ENCODE measurements at places on chromosomes 16 and 17.

- DNase-seq, result no peak
Observed at GRCh38 chr16:24262816-24263215, 6.7 kb downstream of the CACNG3 start.

DNA sequence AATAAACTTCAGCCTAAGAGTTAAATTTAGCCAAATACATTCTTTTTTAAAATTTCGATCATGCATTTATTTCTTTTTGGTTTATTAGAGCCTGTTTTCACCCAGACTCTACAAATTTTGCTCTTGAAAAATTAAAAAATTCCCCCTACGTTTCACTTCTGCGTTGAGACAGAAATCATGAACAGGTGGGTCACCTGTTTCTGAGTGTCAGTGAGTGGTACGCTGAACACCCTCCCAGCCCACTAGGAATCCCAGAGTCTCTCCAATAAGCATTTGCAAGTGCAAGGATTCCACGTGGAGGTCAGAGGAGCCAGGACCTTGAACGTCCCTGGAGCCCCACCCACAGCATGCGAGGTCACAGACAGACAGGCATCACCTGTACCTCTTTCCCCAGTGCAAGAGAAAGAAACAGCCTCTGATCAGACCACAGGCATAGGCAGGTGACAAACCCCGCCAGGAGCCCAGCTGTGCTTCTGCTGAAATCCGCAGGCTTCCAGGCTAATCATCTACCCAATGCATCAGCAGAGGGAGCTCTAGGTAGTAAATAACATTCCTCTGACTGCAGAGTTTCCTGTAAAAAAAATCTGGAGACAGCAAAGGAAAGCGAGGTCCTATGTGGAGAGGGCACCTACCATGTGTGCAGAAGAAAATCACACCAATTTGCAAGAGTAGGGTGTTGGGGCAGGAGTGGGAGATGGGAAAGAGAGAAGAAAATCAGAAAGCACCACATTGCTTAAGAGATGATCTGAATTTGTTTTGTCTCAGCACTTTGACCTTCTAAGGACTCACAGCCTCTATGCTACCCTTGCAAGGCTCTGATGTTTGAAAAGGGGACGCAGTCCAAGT is 5.9 kb upstream of the XYLT1 start:
- peak; percentile 70 for DNase-seq

- no peak for DNase-seq
Observed at GRCh38 chr17:58001461-58002124, 5.5 kb downstream of the SRSF1 start.

- DNase-seq, result no peak
Observed at GRCh38 chr16:3646348-3646920, 8.1 kb upstream of the DNASE1 start.

GRCh38 chr16:27500801-27501200 is 48.9 kb downstream of the GTF3C1 start:
- no peak for DNase-seq

- DNase-seq, result no peak
Observed at GRCh38 chr16:49471038-49471727, 97.6 kb downstream of the C16orf78 start.

DNA sequence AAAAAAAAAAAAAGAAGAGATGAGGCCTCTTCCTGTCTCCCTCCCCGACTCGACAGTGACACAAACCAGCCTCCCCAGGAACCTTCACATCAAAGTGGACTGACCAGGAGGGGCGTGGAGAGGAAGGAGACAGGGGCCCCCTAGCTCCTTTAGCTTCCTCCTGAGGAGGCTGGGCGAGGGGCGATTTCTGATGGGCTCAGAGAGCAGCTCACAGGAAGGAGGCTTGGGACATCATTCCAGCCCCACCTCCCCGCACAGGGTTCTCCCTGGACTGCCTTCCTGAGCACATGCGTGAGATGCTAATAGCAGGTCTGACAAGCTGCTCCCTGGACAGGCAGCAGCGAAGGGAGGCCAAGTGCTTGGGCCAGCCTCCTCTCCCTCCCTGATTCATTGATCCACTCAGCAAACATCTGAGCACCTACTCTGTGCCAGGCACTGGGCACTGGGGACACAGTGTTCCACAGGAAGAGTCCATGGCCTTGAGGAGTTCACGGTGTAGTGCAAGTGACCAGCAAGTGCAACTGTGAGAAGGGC is 14.4 kb upstream of the DOK4 start:
- DNase-seq, result no peak

GRCh38 chr17:77096570-77097214 is 44.1 kb upstream of the SEC14L1 start:
- no peak for DNase-seq

- no peak for DNase-seq
Observed at GRCh38 chr16:27465483-27465879, 63.5 kb downstream of the IL21R start.

GRCh38 chr17:33234930-33235685 is 58.0 kb downstream of the ASIC2 start:
- no peak for DNase-seq

GRCh38 chr17:40089077-40089895 is 11.1 kb downstream of the NR1D1 start:
- no peak for DNase-seq

DNA sequence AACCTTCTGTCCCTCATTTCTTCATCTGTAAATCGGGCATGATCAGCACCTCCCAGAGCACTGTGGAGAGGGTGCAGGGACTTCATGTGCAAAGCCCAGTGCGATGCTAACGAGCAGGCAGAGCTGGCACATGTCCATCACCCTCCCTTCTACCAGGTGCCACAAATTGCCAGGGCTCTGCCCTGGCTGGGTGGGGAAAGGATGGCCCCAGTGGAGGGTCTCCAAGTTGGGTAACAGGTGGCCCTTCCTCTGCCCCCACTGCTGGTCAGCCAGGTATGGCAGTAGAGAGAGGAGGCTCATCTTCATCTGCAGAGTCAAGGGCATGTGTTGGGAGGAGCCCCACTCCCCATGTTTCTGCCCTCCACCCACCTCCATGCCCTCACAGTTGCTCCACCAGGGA is 61.5 kb upstream of the CDH5 start:
- no peak for DNase-seq

GRCh38 chr17:50064253-50065001 is 8.5 kb downstream of the ITGA3 start:
- DNase-seq, result no peak

DNA sequence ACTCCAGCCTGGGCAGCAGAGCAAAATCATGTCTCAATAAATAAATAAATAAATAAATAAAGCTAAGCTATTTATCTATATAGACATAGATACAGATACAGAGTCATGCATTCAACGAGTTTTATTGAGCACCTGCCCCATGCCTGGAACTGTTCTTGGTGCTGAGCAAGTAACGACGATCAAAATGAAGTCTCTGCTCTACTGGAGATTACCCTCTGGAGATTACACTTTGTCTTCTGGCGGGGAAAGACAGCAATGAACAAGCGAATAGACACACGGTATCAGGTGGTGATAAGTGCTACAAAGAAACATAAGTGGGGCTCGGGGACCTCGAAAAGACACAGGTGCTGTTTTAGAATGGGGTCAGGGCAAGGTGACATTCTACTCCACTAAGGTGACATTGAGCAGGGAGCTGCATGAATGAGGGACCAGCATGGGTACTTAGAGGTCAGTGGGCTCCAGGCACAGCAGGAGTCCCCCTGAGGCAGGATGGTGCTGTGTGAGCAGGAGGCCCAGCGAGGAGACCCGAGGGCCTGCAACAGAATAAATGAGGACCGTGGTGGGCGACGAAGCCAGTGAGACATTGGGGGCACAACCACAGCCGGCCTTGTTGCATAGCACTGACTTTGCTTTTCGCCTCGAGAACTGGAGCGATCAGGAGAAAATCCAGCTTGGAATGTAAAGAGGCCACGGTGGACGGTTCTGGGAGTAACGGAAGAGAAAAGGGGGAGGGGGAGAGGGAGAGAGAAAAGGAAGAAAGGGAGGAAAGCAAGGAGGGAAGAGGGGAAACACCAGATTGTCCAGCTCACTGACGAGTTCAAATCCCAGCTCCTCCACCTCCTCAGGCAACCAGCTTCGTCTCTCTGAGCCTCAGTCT is 42.4 kb upstream of the MEAK7 start:
- DNase-seq, result no peak

DNA sequence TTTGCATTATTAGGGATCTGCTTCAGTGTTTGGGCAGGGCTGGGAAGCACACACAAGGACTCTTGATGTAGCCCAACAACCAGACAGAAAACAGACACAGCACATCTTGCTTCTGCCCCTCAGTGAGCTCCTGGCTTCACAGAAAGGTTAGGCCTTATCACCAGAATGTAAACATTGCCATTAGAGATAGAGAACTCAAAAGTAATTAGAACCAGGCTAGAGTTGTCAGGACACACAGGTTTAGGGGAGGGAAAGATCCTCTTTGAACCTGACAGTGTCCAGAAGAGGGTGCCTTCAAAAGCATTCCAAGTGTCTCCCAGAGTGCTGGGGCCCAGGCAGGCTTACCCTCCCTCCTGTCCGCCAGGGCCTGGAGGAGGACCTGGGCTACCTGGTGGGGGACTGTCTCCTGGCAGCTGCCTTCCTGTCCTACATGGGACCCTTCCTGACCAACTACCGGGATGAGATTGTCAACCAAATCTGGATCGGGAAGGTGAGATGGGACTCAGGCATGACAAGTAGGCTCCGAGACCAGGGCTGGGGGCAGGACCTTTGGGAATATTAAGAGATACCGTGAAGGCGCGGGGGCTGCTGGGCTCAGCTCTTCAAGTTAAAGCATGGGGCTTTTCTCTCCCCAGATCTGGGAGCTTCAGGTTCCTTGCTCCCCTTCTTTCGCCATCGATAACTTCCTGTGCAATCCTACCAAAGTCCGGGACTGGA is 16.9 kb upstream of the KDM6B start:
- no peak for DNase-seq

- DNase-seq, result no peak
Observed at GRCh38 chr17:8125154-8125946, 1.4 kb upstream of the HES7 start.

- no peak for DNase-seq
Observed at GRCh38 chr17:77782201-77782600, 176.3 kb upstream of the TNRC6C start.

GRCh38 chr17:40361063-40361924 is 3.2 kb downstream of the GJD3 start:
- no peak for DNase-seq

GRCh38 chr17:32266389-32267301 is 1.0 kb downstream of the RHBDL3 start:
- DNase-seq, result no peak

DNA sequence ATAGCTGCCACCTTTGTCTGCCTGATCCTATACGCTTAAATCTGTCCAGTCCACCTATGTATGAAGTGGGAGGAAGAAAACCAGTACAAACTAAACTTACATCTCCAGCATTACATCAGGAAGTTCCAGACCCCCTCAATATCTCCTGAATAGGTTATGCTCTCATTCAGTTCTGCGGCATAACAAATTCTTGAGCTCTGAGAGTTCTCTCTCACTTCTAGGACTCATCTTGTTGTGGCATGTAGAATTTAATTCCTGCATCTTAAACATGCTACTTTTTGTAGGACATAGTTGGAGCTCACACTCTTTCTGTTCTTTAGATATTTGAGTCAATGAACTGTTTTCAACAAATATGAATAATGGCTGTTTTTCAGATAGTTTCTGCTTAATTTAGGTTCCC is 662.5 kb downstream of the CDH11 start:
- no peak for DNase-seq

DNA sequence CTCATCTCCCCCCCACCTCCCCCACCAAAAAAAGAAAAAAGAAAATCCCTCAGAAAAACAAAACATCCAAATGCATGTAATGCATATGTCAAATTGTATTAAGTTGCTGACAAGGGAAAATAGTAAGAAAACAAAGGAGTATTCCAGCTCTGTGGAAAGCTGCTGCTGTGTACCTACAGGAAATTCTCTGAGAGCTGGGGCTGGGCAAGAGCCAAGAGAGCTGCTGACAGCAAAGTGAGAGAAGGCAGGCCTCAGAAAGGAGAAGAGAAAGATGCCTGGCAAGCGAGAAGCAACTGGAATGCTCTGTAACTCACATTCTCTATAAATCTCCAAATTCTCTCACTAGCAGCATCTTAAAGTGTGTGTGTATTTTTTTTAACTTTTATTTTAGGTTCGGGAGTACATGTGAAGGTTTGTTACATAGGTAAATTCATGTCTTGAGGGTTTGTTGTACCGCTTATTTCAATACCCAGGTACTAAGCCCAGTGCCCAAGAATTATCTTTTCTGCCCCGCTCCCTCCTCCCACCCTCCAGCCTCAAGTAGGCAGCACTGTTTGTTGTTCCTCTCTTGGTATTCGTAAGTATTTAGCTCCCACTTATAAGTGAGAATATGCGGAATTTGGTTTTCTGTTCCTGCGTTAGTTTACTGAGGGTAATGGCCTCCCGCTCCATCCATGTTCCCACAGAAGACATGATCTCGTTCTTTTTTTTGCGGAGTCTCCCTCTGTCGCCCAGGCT is 24.4 kb downstream of the CNTROB start:
- no peak for DNase-seq

DNA sequence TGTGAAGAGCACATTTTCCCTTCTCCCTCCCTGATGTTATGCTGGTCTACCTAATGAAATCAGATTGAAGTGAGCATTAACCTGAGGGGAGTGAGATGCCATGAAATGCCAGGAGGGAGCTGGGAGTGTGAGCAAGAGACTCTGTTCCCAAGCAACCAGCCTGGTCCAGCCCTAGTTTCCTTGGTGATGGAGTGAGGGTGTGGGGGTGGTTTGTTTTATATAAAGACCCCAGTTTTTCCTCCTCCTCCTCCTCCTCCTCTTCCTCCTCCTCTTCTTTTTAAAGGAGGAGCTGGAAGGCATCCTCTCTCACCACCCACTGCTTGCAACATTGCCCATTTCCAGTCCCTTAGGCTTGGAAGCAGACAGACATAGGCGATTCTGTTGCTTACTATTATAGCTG is 97.1 kb downstream of the DNAH3 start:
- DNase-seq, result no peak

- DNase-seq, result no peak
Observed at GRCh38 chr16:66207139-66207882, 159.2 kb upstream of the CDH5 start.

- DNase-seq, result peak; percentile 71
Observed at GRCh38 chr17:71441098-71441497, 679.7 kb upstream of the SOX9 start.

DNA sequence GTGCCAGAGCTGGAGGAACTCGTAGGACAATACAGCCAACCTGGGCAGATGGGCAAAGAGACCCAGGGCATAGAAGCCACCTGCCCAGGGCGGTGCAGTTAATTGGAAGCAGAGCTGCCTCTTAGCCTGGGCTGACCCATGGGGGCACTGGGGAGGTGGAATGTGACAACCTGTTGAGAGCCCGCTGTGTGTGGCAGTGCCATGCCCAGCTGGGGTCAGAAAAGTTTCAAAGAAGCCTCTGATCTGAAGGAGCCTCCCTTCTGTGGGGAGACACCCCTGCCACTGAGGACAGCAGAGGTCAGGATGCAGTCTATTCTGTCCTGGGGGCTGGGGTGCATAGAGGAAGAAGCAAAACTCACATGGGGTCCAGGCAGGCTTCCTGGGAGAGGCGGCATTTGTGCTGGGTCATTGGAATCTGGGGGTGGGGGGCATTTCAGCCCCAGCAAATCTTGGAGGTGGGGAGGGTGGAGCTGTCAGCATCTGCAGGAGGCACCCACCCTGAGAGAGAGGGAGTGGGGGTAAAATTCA is 176.1 kb upstream of the CIBAR2 start:
- DNase-seq, result no peak

Measured in NCI-H524 treated with DMSO at 0.1 percent for 48 hours (cell line).